ENCODE measurements at places on chromosomes 13 and 19. TPM values are rescaled to one million over a fixed set of nuclear protein-coding genes. Genes with fewer than 3 reads are reported as not detected.

GRCh38 chr13:41652735-41653361 is 195.5 kb downstream of the RGCC start:
- no peak overlapping the region for H3K27ac ChIP-seq
- no peak overlapping the region for H3K4me3 ChIP-seq
- H3K4me1 ChIP-seq = peaks cover 9% of the 10 kb centered on the region
- DNase-seq = no peak

DNA sequence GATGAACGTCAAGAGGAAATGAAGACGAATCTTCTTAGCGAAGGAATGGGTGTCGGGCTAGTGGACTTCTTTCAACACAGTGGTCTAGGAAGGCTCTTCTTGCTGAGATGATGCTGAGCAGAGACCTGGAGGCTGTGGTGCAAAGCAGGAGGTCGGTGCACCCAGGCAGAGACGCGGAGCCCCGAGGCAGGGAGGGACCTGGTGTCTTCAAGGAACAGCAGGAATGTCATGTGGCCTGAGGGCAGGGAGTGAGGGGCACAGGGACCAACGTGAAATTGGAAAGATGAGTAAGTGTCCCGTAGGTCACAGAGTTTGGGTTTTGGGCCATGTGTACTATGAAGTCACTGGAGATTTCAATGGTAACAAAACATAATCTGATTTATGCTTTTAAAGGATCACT is 11.4 kb upstream of the CDC42EP5 start:
- peaks cover 19% of the 10 kb centered on the region for H3K4me1 ChIP-seq
- H3K36me3 ChIP-seq = no peaks in the 10 kb centered on the region
- H3K4me3 ChIP-seq = no peak overlapping the region
- H3K27ac ChIP-seq = no peak overlapping the region
- DNase-seq = no peak
- H3K27me3 ChIP-seq = peaks cover 20% of the 10 kb centered on the region

The NCAN gene
- not detected for total RNA-seq

GRCh38 chr19:49447485-49448431 is 3.9 kb downstream of the PIH1D1 start:
- no peak overlapping the region for H3K4me3 ChIP-seq
- peaks cover 52% of the 10 kb centered on the region for H3K36me3 ChIP-seq
- no peaks in the 10 kb centered on the region for H3K27me3 ChIP-seq
- peak overlapping the region; percentile 35 for H3K27ac ChIP-seq
- peaks cover 49% of the 10 kb centered on the region for H3K4me1 ChIP-seq
- DNase-seq = no peak

Measured in activated B cell treated with CpG ODN at 0.5 μM for 24 hours (primary cell).